Upper lobe of right lung (tissue), 1 donor: ENCODE measurements at places on chromosomes 6 and 20.

GRCh38 chr6:147065786-147066185 is 138.4 kb upstream of the STXBP5 start:
- no peak for DNase-seq

- no peak for DNase-seq
These were observed 6.4 kb downstream of the NSFL1C start for GRCh38 chr20:1460275-1460674.

DNA sequence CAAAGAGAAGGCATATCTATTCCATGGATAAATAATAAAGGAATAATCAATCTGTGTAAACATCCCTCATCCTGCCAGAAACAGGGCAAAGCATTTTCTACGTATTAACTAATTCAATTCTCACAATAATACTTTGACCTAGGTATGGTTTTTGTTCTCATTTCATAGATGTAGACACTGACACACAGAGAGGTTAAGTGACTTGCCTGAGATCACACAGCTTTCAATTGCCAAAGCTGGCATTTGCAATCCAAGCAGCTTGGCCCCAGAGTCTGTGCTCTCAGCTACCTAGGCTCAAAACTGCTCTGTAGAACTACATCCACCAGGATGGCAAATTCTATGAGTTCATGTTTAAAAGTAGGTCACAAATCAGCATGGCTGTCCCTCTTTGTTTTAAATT is 124.9 kb downstream of the BMP7 start:
- no peak for DNase-seq

GRCh38 chr6:133688705-133689492 is 200.0 kb upstream of the TCF21 start:
- no peak for DNase-seq

DNA sequence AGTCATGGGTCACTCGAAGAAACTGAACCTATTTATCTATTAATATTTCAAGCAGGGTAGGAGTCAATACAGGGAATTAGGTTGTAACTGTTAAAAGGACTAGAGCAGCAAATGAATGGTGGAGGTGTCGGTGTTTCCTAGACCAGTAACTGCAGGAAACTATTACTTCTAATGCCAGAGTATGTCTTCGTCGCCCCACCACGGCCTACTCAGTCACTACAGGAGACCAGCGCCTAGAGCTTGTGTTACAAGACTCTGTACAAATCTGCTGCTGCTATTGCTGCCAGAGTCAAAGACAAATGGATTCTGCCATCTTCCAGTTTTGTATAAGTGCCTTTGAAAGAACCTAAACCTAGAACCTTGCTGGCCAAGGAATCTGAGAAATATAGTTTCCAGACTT is 343.9 kb downstream of the SOX4 start:
- no peak for DNase-seq

DNA sequence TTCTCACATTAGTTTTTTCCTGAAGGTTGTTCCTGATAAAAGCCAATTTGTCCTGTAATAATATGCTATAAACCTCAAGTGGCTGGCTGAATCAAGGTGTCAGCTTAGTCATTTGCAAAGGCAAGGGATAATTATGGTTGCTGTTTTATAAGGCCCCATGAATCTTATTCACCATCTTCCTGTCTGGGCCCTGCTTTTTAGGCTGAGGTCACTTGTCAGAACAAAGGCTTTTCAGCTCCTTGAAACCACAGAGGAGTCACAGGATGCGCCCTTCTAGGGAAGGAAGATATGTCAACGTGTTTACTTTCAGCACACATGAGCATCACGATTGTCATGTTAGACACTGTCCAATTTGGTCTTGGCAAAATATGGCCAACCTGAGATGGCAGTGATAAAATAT is 64.8 kb upstream of the NAA20 start:
- DNase-seq, result no peak

- DNase-seq, result no peak
These were observed 11.9 kb downstream of the OR12D1 start for GRCh38 chr6:29426654-29427053.

GRCh38 chr20:61300293-61300692 is 48.2 kb downstream of the CDH4 start:
- no peak for DNase-seq

DNA sequence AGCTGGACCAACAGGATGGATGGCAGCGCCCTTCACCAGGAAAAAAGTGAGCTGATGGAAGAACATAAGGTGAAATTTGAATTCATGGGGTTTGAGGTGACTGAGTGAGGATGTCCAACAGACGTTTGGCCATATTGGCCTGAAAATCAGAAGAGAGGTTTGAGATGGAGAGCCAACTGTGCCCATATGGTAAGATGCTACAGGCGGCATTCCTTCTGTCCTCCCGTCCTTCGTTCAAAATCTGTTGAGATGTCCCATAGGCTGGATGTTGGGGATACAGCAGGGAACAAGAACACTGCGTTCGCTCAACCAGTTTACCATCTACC is 468 bp upstream of the CMTR1 start:
- no peak for DNase-seq

DNA sequence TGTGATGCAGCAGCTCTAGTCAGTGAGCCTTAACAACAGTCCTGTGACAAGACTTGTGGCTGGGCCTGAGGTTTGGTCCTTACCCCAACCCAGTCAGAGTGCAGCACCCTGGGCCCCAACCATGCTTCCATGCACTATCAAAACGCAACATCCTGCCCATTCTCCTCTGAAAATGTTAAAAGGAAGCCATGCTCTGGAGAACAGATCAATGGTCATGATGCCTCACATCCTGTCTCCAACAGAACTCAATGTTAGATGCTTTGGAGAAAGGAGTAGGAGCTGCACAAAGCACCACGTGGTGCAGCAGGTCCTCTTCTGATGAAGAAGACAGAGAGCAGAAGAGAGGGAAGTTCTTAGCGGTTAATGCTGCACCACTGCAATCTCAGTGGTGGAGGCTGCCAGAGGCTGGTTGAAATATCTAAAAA is 41.9 kb downstream of the TRAM2 start:
- DNase-seq, result no peak

- DNase-seq, result no peak
These were observed 144.6 kb downstream of the TFAP2C start for GRCh38 chr20:56773749-56774148.

- DNase-seq, result no peak
These were observed 24.7 kb upstream of the MRGBP start for GRCh38 chr20:62771396-62772102.

DNA sequence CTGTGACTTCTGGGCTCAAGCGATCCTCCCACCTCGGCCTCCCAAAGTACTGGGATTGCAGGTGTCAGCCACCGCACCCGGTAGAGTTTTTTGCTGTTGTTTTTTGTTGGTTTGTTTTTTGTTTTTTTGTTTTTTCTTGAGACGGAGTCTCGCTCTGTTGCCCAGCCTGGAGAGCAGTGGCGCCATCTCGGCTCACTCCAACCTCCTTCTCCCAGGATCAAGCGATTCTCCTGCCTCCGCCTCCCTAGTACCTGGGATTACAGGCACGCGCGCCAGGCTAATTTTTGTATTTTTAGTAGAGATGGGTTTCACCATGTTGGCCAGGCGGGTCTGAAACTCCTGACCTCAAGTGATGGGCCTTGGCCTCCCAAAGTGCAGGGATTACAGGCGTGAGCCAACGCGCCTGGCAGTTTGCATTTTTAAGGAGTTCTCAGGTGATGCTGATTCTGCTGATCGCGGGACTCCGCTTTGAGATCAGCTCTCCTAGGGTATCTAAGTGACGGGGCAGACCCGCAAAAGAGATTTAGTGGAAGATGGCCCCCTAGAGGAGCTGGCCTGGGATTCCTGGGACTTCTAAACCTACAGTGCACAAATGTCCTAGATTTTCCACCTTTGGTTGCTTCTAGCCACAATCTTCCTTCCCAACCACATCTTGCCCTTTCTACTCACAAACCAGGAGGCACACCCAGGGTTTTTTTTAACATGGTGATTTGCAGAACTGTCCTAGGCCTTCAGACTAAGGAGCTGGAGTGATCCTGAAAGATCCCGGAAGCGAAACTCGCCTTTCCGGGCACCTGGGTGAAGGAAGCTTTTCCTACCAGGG is 45.2 kb downstream of the DPPA5 start:
- DNase-seq, result no peak

GRCh38 chr6:127302728-127303660 is 36.3 kb downstream of the RNF146 start:
- no peak for DNase-seq

GRCh38 chr6:160226118-160226591 is 32.5 kb downstream of the SLC22A2 start:
- no peak for DNase-seq

DNA sequence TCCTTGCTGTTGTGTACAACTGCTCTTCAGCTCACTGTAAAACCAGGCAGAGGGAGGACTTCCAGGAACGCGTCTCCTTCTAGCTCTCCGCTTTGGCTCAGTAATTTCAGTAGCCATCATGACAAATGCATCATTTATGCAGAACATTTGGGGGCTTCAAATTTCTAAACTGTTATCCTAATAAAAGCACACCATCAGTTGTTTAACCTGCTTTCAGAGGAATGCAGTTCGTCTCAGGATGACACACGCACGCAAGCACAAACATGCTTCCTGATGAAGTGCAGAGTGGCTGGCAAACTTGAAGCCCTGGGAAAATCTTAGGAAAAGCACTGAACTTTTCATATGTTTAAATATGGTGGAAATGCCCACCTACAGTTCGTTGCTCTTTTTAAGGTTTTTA is 24.4 kb downstream of the SLC22A23 start:
- no peak for DNase-seq

DNA sequence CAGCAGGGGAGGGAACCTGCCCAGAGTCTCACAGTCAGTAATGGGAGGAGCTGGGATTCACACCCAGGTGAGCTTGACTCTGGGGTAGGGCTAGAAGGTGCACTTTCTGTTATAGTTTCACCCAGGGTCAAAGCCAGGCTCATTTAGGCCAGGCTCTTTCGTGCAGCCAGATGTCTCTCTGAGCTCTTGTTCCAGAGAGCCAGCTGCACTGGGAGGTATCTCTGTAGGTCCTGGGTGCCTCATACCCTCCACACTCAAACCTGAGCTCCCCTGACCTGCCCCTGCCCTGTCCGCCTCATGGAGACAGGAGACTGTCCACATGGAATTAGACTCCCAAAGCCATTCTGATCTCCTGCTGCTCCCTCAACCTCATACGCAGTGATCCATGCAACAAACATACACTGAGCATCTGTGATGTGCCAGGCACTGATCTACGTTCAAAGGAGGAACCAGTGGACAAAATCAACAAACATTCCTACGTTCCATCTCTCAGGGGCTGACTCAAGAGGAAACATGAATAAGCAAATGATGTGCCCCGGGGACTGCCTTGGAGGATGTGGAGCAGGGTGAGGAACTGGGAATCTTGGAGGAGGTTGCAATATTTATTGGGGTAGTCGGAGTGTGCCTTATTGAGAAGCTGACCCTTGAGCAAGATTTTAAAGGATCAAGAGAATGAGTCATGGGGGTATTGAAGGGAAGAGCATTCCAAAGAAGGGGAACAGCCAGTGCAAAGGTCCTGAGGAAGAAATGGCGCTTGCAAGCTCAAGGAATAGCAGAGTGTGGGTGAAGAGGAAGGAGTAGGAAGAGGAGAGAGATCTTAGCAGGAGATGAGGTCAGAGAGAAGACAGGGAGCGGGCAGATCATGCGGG is 71.3 kb upstream of the TOX2 start:
- DNase-seq, result no peak

DNA sequence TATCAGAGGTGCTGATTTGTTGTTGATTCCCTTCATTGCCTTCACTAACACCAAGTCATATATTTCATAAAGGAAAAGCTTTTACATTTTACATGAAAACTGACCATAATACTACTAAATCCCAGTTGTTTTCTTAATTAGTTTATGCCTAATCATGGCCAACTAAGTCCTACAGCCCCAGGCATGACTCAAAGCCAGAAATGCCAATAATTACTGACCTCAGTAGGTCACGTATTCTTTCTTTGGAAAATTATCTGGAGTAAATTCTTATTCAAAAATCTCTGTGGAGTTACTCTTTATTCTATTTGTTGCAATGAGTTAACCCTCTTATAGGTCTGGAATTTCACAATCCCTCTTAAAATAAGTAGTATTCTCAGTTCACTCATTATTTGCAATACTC is 13.5 kb upstream of the MYB start:
- DNase-seq, result no peak

DNA sequence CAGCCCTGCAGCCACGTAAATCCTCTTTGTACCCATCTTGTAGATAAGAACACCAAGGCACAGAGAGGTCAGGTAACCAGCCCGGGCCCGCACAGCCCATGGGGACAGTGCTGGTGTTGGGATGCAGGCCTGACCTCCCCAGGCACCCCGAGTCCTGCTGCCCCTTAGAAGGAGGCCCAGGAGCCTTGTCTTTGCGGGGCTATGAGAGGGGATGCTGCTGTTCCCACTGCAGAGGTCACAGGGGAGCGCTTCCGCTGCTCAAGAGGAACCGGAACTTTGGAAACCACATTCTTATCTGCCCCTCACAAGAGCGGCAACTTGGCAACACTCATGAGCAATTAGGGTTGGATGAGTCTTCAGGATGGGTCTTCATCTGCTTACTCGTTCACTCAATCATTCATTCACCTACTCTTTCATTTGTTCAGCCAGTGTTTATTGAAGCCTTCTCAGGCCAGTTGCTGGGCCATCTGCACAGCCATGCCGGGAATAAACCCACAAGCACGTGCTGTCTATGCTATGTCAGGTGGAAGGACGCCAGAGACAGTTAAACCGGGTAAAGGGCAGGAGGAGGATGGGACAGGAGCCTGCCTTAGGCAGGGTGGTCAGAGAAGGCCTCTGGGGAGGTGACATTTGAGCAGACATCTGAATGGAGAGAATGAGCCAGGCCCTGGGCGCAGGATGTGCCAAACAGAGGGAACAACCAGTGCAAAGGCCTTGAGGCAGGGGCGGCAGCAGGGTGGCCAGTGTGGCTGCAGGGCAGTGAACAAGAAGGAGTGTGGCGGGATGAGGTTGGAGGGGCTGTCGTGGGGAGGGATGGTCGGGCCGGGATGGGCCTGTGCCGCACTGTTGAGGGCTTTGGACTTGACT is 60.8 kb downstream of the RBM38 start:
- DNase-seq, result no peak

DNA sequence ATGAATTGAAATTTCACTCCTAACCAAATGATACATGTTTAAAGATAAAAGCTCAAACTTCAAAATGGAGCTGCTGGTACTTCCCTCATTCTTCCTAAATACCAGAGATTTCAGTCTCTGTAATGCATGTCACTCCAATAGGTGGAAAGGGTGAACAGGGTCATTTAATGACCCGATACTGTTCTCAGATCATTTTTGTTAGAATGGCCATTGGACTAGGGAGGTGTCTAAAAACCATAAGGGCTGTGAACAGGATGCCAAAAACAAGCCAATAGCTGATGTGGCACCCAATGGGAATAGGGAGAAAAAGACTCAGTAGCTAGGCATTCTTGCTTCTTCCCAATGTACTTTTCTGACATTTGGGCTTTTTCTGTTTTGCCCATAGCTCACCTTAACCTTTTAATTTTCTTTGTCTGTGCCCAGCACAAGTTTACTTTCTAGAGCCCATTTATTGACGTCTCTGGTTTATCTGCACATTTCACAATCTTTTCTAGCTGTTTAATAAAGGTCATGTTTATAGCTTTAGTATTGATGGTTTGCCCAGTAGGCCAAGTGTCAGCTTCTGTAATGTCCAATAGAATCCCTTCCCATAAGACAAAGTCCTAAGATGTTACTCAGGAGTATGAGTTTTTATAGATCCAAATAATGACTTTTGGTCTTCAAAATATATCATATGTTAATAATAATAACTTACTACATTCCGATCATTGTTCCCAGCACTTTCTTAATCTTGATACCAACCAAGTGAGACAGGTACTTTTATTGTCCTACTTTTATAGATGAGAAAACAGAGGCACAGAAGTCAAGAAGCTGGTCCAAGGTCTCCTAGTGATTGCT is 24.3 kb upstream of the FLRT3 start:
- no peak for DNase-seq

GRCh38 chr6:39685938-39686337 is 39.3 kb downstream of the KIF6 start:
- no peak for DNase-seq

- DNase-seq, result no peak
These were observed 235.4 kb upstream of the IRAK1BP1 start for GRCh38 chr6:78631976-78632375.
